Ovary (tissue), 10 donors: ENCODE measurements at places on chromosomes 2 and 18. TPM values are rescaled to one million over a fixed set of nuclear protein-coding genes. Genes with fewer than 3 reads are reported as not detected.

The FSIP2 gene
- 0.76 TPM for total RNA-seq

DNA sequence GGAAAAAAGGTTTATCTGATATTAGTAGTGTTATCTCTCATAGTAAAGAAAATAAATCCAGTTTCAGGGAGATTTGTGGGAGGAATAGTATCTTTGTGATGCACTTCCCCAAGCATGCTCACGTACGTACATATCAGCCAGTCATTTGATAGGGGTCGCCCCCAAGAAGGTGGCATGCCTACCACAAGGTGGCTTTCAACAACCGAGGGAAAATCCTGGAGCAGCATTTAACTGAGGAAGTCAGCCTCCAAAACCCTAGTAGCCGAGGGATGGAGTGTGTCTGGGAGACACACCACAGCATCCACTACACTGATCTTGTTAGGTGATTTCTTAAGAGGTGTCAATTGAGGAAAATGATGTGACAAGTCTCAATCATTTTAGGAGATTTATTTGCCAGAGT is 623.9 kb downstream of the NYAP2 start:
- DNase-seq = no peak

DNA sequence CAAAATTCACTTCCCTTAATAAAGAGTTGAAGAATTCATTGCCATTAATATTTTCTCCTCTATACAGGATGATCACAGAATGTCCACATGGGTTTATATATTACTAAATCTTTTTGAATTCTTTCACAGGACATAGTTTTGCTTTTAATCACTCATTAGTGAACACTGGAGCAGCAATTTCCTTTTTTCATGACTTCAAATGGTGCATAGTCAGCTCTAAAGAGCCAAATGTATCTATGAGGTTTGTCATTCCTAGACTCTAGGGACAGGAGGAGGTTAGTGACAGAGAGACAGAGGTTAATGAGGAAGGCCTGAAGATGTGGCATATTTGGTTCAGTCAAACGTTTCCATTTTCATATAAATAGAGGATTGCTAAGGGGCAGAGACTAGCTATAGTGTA is 111.8 kb downstream of the FSHR start:
- no peak for DNase-seq

- no peak for DNase-seq
These were observed 342.3 kb upstream of the EPHA4 start for GRCh38 chr2:221914334-221914880.

GRCh38 chr2:14288016-14288415 is 344.5 kb upstream of the LRATD1 start:
- DNase-seq = no peak

- no peak for DNase-seq
These were observed 382.2 kb upstream of the TRIB2 start for GRCh38 chr2:12334412-12334966.

GRCh38 chr2:178473931-178474330 is 4.5 kb downstream of the FKBP7 start:
- DNase-seq = no peak

DNA sequence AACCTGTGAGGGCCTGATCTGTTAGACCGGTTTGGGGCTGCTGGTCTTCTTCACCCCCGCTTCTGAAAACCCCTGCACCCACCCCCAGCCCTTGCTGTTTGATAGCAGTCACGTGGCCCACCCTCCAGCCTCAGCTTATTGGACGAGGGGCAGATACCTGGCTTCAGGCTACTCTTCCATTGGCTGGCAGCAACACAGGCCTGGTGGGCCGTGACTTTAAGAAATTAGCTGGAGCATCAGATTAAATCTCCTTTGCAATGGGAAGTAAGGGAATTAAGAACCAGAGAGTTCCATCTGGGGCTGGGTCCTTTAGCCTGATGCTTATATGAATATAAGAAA is 107.3 kb downstream of the KLHL29 start:
- DNase-seq = no peak

The CTAGE1 gene
- not detected for total RNA-seq

GRCh38 chr18:5998907-5999306 is 103.6 kb upstream of the TMEM200C start:
- DNase-seq = no peak

DNA sequence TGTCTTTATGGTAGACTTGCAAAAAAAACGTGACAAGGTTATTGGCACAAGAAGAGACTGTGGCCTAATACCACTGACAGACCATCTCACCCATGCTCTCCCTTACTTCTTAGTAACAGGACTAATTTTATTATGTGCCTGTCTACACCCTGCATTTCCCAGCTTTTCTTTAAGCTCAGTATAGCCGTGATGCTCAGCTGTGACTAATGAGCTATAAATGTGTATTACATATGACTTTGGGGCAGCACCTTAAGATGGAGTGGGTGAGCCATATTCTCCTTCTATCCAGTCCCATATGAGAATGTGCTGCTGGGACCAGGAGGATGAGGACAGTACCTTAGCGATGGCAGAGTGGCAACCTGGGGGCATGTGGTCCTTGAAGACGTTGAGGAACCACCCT is 293.5 kb downstream of the RNF144A start:
- no peak for DNase-seq

- DNase-seq = no peak
These were observed 418.8 kb upstream of the HS6ST1 start for GRCh38 chr2:128737546-128737826.

The SLC8A1 gene
- total RNA-seq = 9.0 TPM

- DNase-seq = no peak
These were observed 783 bp downstream of the BUB1 start for GRCh38 chr2:110677080-110677479.

The EGR4 gene
- total RNA-seq = not detected

DNA sequence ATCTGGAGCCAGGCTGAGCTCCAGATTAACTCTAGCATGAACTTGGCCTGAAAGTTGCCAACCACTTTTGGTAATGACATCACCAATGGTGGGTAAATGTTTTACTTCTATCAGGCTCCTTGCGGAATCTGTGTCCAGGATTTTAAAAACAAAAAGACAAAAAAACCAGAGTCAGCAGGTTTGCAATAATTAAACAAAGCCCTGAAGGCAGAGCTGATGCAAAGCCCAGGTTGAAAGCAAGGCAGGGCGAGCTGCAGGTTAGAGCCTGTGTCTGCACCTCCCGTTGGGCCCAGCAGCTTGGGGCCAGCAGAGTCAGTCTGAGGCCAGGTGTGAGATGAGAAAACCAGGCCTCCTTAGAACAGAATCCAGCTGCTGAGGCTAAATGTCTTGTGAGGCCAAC is 29.1 kb upstream of the ALK start:
- no peak for DNase-seq

GRCh38 chr2:29522951-29523669 is 398.3 kb downstream of the ALK start:
- DNase-seq = no peak

DNA sequence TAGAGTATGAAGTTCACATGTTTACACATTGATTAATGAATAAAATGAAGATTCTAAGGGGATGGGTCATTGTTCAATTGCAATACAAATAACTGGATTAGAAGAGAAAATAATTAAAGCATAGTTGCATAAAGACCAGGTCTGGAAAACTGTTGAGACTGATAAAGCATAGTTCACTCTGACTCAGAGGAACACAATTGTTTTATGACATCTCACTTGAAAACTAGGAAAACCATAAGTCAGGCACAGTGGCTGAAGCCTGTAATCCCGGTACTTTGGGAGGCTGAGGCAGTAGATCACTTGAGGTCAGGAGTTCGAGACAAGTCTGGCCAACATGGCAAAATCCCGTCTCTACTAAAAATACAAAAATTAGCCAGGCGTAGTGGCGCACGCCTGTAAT is 46.7 kb downstream of the PLA2R1 start:
- DNase-seq = no peak

GRCh38 chr2:160630801-160631590 is 137.4 kb upstream of the RBMS1 start:
- no peak for DNase-seq

DNA sequence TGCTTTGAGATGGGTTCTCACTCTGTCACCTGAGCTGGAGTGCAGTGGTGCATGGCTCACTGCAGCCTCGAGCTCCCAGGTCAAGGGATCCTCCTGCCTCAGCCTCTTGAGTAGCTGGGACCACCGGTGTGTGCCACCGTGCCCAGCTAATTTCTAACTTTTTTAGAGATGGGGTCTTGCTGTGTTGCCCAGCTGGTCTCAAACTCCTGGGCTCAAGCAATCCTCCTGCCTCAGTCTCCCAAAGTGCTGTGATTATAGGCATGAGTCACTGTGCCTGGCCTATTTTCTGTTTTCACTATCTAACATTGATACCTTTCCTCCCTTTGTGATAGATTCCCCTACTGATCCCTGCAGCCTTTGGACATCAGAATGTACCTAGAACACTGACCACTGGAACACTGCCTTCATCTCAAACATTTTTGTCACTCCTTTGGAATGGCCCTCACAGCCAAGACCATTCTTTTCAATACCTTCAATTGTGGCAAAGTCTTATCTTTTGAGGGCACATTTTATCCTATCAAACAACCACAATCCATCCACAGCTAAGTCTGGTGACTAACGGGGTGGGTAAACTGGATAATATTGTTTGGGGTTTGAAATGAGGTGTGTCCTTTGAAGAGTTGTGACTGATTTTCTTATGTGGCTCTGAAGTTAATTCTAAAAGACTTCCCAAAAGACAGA is 43.7 kb downstream of the EPAS1 start:
- DNase-seq = no peak

The STPG4 gene
- total RNA-seq = 0.35 TPM

DNA sequence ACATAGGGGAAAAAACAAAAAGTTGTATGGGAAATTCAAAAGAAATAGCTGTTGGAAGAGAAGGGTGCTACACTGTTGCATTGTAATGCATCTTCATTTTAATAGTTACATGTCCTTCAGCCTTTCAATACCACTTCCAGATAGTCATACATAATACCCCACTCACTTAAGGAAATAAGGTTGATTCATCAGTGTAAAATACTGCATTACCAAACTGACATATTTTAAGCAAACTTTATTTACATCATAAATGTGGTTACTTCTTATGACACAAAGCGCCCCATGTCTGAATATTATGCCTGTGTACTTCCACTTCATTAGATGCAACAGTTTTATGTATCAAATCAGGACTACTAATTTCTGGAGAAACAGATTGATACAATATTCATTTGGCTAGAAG is 4.5 kb downstream of the RBMS1 start:
- no peak for DNase-seq

The C2orf69 gene
- 9.6 TPM for total RNA-seq

DNA sequence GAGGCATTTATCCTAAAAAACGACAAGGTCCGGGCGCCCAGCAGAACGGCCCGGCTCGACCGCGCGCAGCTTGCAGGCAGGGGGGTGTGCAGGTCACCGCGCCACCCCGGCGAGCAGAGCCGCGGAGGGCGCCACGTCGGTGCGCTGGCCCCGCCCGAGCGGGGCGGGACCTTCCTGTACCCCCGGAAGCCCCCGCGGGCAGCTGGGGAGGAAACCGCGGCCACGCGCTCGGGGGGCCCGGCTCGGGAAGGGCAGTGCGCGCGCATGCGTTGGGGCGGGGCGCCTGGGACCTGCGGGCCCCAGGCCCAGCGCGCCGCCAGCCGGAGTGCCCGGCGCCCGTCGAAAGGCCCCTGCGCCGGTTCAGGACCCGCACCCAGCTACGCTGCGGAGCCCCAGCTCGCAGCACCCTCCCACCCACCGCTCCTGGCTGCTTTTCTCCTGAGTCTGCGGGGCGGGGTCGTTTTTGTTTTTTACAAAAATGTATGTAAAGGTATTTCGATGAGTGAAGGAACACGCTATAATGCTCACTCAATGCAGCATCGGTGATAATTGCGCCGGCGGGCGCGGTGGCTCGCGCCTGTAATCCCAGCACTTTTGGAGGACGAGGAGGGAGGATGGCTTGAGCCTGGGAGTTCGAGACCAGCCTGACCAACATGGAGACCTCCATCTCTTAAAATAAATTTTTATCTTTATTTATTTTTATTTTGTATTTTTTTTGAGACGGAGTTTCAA is 47.7 kb upstream of the POMC start:
- peak; percentile 84 for DNase-seq

DNA sequence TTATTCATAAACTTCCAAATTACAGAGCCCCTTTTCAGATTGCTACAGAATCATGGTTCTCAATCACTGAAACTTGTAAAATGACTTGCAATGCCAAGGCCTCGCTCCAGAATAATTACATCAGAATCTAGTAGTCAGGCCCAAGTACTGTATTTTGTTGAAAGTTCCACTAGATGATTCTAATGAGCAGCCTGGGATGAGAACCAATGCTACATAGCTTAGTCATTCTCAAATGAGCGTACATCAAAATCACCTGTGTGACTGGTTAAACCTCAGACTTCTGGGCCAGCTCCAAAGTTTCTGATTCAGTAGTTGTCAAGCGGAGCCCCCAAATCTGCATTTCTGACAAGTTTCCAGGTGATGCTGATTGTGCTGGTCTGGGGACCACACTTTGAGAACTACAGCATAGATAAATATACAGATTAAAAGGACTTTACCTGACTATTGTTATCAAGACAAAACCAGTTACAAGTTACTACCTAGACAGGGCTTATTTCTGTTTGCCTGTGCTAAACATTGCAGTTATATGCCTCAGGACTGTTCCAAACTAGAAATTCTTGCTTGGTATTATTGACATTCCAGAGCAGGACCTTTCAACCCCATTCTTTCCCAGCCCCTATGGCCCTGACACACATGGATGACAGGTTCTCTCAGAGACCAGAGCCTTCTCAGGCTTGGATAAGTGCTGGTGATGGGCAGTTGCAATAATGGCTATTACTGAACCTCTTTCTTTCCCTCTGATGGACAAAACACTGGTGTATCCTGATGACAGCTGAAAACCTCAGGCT is 83.1 kb downstream of the UPP2 start:
- no peak for DNase-seq

- no peak for DNase-seq
These were observed 158.7 kb downstream of the MGAT5 start for GRCh38 chr2:134412639-134412999.

- DNase-seq = peak; percentile 74
These were observed 194.2 kb upstream of the PKDCC start for GRCh38 chr2:41853427-41854191.

DNA sequence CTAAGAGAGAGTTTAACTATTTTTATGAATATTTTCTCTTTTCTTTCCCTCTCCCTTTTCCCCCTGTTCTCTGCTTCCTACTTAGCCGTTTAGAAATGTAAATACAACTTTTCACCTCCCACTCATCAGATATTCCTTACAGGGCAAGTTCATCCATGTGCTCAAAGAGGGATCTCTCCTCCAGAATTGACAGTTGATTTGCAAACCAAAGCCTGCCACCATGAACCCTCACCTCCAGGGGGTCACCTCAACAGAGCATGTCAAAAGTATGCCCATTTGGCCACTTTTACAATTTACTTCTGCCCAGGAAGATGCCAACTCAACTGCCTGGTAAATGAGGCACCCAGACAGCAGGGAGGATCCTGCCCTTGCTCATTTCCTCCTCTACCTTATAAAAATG is 149.2 kb upstream of the GYPC start:
- no peak for DNase-seq

- no peak for DNase-seq
These were observed 53.2 kb upstream of the CUL3 start for GRCh38 chr2:224638301-224638823.

DNA sequence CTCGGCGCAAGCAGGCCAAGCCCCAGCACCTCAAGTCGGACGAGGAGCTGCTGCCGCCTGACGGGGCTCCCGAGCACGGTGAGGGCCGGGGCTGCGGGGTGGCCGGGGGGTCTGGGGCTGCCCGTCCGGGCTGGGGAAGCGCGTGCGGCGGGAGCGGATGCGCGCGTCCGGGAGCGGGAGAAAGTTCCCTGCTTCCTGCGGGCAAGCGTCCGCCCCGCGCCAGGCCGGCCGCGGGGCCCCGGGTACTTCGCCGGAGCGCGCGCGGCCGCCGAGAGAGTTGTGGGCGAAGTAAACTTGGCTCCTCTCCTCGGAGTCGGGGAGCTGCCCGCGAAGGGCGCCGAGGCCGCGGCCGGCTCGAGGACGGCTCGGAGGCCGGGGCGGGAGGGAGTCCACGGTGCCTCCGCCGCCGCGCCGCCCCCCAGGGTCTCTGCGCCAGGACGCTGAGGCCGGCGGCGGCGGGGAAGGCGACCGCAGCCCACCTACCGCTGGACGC is 707 bp downstream of the SALL3 start:
- no peak for DNase-seq
